ENCODE measurements at places on chromosomes 11 and 22.

DNA sequence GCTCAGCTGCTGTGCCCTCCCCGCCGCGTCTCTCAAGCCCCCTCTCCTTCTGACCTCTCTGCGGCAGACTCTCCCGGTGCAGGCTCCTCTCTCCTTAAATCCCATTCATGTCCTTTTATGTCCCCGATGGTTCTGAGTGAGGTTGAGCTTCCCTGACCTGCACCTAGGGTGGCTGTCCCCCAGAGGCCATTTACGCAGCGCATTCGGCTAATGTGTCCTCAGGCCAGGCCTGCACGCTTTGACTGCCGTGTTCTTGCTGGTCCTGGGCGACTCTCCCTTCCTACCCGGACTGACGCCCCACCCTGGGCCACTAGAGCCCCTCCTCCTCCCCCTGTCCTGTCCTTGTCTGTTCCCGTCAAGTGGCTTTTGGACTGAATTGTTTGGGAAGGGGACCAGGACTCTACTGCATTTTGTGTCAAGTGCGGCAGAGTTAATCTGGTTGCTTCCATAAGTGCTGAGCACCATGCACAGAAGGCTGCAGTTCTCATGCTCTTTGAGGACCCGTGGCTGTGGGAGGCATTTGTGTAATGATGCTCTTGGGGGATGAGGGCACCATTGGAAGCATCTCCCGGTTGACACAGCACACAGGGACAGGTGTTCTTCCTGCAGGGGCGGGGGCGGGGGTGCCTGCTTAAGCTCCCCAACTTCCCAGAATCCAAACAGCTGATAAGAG, 37.1 kb downstream of the IGHMBP2 start:
- no peak for DNase-seq

DNA sequence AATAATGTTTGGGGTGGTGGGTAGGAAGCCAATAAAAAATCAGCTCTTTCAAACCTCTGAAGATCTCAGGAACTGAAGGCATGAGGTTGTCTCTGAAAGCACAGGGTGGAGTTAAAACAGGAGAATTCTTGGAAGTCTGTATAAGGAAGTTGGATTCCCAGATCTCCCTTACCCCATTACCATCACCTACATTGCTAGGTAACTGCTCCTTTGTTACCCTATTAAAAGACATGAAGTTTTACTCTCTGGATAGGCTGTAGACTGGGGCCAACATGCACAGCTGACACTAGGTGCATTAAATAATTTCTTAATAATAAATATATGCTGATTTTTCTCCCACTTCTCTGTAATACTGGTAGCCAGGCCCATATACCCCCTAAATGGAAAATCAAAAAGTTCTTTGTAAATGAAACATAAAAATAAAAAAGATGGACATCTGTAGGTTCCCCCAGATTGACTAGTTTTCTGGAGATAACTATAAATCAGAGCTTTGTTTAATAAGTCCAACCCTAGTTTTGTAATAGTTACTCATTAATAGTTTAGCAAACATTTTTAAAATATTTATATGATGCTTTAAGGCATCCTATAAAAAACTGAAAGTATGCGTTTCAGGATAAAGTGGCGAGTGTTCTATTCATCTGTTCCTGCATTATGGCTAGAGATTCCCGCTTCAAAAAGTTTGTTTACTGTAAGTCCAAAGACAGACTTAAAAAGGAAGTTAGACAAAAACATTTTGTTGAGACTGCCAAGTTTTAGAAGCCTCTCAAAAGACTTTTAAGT, 63.8 kb downstream of the KIF18A start:
- no peak for DNase-seq

DNA sequence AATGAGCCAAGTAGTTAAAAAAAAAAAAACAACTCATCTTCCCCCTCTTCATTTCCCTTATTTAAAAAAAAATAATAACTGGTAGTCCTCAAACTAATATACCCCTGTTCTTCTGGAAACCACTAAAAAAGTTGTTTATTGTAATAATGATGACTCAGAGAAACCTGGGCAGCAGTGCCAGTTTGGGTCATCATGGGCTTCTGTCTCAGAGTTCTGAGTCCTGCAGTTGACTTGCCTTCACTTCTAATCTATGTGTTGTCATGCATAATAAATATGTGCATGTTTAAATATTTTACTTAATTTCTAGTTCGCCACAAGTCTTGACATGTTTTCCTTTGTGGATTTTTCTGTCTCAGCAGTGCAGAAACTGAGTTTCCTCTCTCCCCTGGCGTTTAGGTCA, 46.8 kb downstream of the PPP2R1B start:
- DNase-seq, result no peak

- DNase-seq, result no peak
Measured at GRCh38 chr11:134374171-134374570, 37.9 kb downstream of the B3GAT1 start.

DNA sequence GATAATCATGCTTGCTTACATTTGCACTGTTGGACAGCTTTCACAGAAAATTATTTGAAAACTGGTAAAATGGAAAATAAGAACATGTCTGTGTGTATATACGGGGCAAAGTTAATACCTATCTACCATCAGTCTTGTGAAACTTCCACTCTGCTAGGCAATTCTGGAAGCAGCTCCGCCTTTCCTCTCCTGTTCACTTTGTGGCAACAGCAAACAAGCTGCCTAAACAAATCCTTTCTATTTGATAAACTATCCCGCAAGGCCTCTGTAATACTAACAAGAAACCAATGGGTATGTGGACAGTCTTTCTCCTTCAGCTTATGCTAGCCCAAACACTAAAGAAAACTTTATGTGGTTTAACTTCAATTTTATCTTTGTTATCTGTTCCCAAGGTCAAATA, 39.2 kb upstream of the RAPSN start:
- DNase-seq, result no peak

- no peak for DNase-seq
Measured at GRCh38 chr11:73945396-73945795, 5.4 kb upstream of the DNAJB13 start.

GRCh38 chr22:43946384-43946667, 8.9 kb upstream of the SAMM50 start:
- DNase-seq, result no peak

DNA sequence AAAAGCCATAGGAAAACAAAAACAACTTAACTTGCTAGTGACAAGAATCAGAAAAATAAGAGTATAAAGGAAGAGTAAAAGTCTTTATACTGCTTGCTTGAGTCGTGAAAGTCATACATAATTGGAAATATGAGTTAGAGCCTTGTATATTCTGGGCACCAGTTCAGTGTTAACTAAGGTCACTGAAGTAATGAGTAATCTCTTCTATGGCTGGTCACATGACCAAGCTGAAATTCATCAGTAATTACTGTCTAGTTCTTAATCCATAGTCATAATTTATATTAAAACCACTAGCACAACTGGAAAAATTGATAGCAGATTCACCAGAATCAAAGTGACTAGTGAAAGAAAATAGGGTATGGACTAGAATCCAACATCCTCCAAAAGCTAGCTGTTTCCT, 84.4 kb upstream of the SLC5A12 start:
- no peak for DNase-seq

GRCh38 chr11:130413405-130414106, 14.9 kb downstream of the ADAMTS8 start:
- DNase-seq, result no peak
